ENCODE measurements at places on chromosomes 6 and 20.

GRCh38 chr20:56422824-56423189, 10.7 kb downstream of the CASS4 start:
- DNase-seq, result no peak

- no peak for DNase-seq
These were observed 569.1 kb upstream of the ID4 start for GRCh38 chr6:19268117-19268516.

DNA sequence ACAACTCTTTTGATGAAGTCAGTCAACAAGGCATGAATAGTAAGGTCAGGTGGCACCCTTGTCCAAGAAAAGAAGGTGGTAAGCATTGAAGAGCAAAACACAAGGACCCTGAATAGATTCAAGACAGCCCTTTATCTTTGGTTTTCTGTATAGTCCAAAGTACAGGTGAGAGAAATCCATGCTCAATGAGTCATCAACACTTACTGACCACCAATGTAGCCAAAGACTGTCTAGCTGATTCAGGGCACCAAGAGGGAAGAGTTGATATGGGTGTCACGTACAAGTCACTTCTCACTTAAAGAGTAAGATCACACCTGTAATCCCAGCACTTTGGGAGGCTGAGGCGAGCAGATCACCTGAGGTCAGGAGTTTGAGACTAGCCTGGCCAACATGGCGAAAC, 528.3 kb downstream of the CD83 start:
- no peak for DNase-seq

GRCh38 chr6:4888841-4889240, 112.6 kb downstream of the CDYL start:
- no peak for DNase-seq

- no peak for DNase-seq
These were observed 223.4 kb upstream of the FOXA2 start for GRCh38 chr20:22807646-22808244.

DNA sequence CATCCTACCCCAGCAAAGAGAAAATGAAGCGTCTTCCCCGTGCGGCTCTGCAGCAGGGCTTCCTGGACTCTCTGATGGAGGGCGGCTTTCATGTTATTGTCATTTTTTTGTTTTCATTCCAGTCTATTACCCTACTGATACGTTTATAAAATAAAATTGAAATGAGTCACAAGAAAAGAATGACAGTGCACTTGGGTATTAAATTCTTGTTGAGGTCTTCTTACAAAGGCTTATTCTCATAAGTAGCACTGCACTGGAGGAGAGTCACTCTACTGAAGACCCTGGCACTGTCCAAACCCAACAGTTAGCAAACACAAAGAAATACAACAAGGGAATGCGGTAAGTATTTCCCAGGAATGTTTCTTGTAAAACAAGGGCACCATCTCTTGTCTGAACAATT, 379.3 kb downstream of the MAFB start:
- no peak for DNase-seq

- no peak for DNase-seq
These were observed 174.9 kb downstream of the QKI start for GRCh38 chr6:163589387-163589786.

DNA sequence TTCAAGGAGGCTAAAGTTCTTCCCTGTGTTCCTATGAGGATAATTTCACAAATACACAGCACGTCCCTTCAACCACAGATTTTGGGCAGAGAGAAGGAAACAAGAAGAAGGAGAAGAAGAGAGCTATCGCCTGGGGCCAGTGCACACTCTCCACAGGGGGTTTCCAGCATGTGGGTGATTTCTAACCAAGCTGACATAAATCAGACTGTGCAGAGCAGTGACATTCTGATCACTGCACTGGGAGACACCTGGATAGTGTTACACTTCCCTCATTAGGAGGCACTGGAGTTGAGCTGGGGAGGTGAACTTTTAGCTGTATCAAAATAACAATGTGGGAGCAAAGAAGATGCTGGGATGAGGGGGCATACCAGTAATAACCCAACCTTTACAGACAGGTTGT, 71.8 kb upstream of the CENPW start:
- DNase-seq, result peak; percentile 76

GRCh38 chr6:3961581-3962215, 112.5 kb downstream of the FAM50B start:
- DNase-seq, result no peak

GRCh38 chr6:11404081-11404480, 133.5 kb upstream of the TMEM170B start:
- no peak for DNase-seq

- no peak for DNase-seq
These were observed 405.7 kb downstream of the RNF144B start for GRCh38 chr6:18792866-18793265.

GRCh38 chr20:57399587-57400155, 8.5 kb downstream of the RBM38 start:
- no peak for DNase-seq

DNA sequence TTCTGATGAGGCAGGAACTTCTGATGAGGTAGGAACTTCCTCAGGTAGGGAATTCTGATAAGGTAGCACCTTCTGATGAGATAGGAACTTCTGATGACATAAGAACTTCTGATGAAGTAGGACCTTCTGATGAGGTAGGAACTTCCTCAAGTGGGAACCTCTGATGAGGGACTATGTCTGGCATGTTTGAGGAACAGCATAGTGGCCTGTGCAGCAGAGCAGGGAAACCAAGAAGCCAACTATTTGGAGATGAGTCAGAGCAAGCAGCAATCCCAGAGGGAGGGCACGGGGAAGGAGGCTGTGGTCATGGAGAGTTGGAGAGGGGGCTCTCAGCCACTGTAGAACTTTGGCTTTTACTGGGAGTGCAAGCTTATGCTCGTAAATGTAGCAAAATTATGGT, 132.4 kb downstream of the CFAP61 start:
- DNase-seq, result no peak

DNA sequence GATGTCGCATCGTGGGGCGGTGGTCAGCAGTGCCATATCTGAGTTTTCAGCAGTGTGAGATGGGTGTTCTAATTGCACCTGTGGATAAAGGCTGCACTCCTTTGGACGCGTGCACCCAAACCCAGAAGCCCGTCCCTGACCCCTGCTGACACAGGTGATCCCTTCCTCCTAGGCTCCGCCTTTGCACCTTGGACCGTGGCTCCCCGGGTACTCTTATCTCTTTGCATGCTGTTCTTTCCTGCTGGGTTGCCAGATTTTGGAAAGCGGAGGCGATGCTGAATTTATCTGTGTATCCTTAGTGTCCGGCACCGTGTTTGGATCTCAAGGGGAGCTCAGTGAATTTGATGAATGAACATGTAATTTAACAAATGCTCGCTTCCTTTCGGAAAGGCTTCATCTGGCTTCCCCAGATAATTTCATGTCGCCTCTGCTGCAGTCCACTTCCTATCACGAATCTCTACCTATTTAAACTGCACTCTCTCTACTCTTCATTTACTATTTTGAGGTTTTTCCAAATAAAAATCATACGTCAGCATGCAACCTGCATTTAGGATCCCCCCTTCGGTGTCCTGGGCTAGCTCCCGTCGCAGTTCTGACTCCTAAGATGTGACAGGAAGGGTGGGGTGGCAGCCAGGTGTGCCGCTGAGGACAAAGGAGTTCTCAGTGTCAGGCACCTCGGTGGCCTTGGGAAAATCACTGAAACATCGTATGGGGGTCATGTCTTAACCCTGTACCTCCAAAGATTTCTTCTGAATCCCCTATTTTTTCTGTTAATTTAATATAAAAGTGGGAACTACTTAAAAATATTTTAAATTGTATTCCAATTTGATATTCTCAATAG, 753 bp upstream of the PERP start:
- no peak for DNase-seq

GRCh38 chr6:106116125-106116832, 30.1 kb downstream of the PRDM1 start:
- no peak for DNase-seq

GRCh38 chr6:125469915-125470314, 168.1 kb upstream of the HDDC2 start:
- no peak for DNase-seq

- DNase-seq, result no peak
These were observed 37.4 kb upstream of the SIRT5 start for GRCh38 chr6:13536796-13537526.

DNA sequence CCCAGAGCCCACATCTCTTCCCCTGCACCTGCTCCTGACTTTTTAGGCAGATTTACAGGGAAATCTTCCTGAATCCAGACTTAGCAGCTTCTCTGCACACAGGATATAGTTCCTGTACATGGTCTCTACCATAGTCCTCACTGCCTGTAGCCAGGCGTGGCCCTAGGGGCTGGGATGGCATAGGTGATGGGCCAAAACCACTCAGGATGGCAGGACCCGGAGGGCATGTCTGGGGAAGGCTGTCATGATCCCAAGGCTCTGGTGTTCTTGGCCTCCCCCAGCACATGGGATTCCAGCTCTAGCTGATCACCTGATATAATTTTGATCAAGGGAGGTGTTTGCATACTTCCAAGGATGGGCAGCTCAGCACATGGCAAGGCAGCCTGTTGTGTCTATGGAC, 58.0 kb downstream of the TOX2 start:
- DNase-seq, result no peak

DNA sequence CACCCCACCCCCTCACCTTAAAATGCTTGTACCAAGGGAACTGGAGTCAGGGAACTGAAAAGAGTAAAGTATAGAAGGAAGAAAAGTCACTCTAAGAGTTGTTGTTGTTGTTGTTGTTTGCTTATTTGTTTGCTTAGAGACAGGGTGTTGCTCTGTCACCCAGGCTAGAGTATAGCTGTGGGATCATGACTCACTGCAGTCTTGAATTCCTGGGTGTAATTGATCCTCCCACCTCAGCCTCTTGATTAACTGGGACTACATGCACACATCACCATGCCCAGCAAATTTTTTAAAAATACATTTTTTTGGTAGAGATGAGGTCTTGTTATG, 681.6 kb upstream of the GJE1 start:
- no peak for DNase-seq

DNA sequence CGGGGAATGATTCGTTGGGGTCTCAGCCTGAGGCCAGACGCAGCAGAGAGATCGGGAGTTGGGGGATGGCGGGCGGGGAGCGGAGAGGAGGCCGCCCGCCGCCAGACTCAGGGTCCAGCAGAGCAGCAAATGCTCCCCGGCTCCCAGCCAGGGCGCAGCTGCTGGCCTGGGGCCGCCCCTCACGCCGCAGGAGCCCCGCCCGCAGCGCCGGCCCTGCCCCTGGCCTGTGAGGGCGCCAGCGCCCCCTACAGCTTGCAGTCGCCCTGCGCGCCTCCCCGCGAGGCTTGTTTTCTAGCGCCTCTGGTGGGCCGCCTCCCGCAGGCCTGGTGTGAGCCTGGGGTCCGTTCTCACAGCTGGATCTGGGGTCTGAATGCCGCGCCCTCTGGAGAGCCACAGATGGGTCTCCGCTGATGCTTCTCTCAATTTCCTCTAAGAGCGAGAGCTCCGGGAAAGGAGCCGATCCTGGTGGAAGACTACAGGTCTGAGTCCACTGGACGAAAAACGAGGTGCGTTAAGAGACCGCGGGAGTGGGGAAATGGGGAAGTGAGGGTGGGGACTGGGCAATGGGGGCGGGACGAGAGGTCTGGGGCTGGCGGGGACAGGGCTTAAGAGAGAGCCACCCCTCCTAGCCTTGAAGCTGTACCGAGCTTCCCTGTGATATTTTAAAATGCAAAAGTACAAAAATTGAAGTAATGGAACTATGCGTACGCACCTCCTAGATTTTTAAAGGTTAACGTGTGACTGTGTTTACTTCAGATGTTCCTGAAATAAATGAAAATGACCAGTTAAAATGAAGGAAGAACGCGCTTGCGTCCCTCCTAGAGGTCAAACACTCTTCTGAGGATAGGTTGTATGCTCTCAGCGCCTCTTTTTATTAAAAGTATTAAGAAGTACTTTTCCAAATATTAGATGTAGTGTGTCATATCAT, 30.1 kb downstream of the TRIM38 start:
- peak; percentile 90 for DNase-seq

- peak; percentile 33 for DNase-seq
These were observed 44.1 kb downstream of the DPPA5 start for GRCh38 chr6:73309785-73310502.

GRCh38 chr20:64027981-64028685, 7.8 kb upstream of the C20orf204 start:
- DNase-seq, result no peak

DNA sequence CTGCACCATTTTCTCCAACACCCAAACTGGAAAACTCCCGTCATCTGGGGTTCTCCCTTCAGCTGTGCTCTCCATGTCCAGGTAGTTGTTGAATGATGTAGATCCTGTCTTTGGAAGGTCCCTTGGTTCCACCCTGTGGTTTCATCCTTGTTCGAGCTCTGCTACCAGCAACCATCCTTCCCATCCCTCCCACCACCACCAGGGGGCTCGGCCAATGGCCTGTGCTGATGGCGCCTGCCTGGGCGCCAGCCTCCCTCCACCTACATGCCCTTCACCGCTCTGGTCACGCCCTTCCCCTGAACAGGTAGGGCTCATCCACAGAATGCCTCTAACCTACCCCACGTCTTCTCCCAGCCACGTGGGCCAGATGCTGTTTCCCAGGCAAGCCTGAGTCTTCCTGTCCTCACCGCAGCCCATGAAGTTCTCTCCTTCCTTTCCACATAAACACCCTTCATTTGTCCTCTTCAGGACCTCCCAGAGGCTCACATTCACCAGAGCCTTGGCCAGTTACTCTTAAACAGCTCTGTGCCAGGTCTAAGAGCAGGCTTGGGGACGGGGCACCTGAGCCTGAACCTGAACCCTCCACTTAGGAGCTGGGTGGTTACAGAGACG, 75.1 kb upstream of the DUSP22 start:
- DNase-seq, result no peak

DNA sequence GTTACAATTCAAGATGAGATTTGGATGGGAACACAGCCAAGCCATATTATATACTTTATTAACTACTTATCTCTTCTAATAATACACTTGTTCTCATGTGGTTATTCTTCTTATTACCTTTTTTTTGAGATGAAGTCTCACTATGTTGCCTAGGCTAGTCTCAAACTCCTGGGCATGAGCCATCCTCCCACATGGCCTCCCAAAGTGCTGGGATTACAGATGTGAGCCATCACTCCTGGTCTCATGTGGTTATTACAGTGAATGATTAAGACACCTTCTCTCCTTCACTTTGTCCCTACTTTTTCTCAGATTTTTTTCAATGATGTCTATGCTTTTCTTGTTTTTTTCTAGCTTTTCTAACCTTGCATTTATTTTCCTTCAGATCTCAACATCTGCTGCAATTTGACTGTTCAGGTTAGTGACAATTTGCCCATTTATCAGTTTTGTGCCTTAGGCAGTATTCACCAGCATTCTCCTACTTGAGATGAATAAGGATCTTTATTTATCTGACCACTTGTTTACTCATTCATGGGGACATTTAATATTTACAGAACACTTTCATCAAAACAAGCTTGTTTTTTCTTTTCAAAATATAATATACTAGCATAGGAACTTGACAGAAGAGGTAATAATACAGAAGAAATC, 105.7 kb downstream of the SLC16A10 start:
- DNase-seq, result no peak

DNA sequence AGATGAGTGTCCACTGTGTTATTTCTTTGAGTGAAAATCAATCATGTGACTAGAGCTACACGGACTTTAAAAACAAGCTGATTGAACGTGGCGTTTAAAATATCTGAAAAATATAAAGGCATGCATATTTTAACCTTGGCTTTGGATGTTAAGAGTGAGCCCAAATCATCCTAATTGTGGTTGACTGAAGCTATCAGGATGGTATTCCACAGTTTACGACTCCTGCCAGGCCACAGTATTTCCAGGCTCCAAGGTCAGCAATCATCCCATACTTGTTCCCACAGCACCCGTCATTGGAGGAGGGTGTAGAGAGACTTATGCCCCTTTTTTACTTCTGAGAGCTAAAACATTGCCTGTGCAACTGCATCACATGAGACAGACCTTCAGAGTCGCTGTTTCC, 43.2 kb upstream of the TMX4 start:
- DNase-seq, result no peak

- DNase-seq, result peak; percentile 48
These were observed 766 bp downstream of the SLC16A10 start for GRCh38 chr6:111087871-111088667.

Measured in SK-N-DZ (cell line).